ENCODE measurements at places on chromosomes 4 and X. TPM values are rescaled to one million over a fixed set of nuclear protein-coding genes. Genes with fewer than 3 reads are reported as not detected.

PABPC4L gene
- total RNA-seq: 0.97 TPM

RADX gene
- not detected for total RNA-seq

TRAM1L1 gene
- total RNA-seq: 3.8 TPM

PAK3 gene
- total RNA-seq: 1.5 TPM

CXXC4 gene
- total RNA-seq: 0.57 TPM

HSD17B13 gene
- total RNA-seq: not detected

TBX22 gene
- not detected for total RNA-seq

NXF2B gene
- 1.9 TPM for total RNA-seq

NUDT11 gene
- total RNA-seq: 40.5 TPM

TMEM31 gene
- total RNA-seq: not detected

RAB41 gene
- not detected for total RNA-seq

TEX13B gene
- total RNA-seq: not detected

SPATA4 gene
- not detected for total RNA-seq

RNF128 gene
- total RNA-seq: 1.8 TPM

HOPX gene
- not detected for total RNA-seq

AWAT2 gene
- total RNA-seq: not detected

SLC7A11 gene
- 3.0 TPM for total RNA-seq

CENPU gene
- total RNA-seq: 58.9 TPM

GCNA gene
- total RNA-seq: 0.29 TPM

NKX6-1 gene
- total RNA-seq: 1.9 TPM

QDPR gene
- total RNA-seq: 30.5 TPM

HTR2C gene
- 0.86 TPM for total RNA-seq

MID2 gene
- total RNA-seq: 7.3 TPM
